ENCODE measurements at places on chromosomes 1 and 21.

GRCh38 chr1:245858722-245859492 lies 648.2 kb downstream of the SMYD3 start:
- DNase-seq: no peak

DNA sequence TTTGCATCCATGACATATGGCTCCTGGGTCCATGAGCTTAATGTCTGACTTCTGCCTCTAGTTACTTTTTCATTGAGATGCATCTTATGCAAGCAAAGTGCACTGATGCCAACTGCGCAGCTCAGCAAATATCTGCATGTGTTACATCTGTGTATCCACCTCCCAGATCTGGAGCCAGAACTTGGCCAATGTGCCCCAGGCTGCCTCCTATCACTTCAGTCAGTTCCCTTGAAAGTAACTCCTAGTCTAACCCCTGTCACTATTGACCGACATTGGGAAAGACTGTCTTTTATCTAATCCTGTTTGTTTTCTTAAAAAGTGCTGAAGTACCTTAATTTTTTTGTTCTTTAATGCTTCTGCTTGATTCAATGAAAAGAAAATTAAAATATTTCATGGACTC lies 19.3 kb upstream of the UBL4B start:
- DNase-seq: no peak

GRCh38 chr1:241611736-241612135 lies 28.4 kb downstream of the CHML start:
- no peak for DNase-seq

DNA sequence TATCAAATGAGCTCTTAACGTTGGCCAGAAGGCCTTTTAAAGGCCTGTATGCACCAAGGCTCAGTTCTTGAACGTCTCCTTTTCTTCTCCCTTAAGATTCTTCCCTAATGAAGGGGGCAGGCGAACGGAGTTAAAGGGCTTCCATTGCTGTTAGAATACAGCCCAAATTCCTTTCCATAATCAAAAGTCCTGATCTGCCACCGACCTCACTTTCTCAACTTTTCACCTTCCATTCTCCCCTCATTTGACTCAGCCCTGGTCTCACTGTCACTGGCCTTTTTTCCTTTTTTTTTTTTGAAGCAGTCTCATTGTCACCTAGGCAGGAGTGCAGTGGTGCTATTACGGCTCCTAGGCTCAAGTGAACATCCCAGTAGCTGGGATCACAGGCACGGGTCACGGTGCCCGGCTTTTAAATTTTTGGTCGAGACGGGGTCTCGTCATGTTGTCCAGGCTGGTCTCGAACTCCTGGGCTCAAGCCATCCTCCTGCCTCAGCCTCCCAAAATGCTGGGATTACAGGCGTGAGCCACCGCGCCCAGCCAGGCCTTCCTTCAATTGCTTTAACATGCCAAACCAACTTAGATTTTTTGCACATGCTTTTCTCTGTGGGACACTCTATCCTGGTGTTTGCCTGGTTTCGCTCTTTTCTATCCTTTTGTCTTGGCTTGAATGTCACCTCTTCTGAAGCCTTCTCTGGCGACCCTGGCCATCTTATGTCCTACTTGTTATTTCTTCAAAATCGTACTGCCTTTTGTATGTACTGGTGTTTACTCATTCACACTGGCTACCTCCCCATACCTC lies 612 bp upstream of the CMPK1 start:
- no peak for DNase-seq

- DNase-seq: no peak
Measured at GRCh38 chr21:41972511-41973205, 18.8 kb upstream of the C2CD2 start.

DNA sequence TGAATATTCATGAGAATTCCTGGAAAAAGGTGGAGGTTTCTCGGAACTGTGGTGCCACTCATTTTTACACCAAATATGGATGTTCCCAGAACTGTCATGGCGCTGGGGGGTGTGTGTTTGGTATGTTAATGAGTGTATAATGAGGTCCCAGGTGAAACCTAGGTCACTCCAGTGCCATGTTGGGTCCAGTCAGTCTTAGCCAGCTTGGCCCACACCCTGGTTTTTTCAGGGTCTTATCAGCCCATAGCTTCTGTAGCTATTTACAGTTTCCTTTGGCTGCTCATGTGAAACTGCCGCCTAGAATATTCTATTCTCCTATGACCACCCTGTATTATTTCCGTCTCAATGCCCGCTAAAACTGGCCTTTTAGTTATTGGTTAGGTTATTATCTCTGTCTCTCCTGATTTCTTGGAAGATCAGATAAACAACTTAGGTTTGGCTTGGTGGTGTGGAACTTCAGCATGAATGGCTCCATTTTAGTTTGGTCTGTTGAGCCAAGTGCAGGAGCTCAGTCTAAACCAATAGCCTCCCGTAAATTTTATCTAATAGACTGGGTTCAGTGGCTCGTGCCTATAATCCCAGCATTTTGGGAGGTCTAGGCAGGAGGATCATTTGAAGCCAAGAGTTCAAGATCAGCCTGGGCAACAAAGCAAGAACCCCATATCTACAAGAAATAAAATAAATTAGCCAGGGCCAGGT lies 42.1 kb upstream of the EDARADD start:
- DNase-seq: no peak

DNA sequence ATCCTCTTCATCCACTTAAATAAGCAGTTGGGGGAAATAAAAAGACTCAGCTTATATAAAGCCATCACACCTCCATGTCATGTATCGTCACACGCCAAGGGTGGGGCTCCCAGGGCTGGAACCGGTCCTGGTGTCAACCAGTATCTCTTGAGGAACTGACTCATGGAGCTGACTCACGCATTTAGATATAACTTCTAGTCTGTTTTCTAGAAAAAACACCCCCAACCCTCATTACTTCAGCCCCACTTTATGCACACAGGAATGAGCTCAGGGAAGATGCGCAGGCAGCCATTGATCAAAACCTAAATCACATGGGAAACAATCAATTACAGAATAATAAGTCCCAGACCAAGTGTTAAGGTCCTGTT lies 6.9 kb upstream of the IL22RA1 start:
- DNase-seq: no peak

DNA sequence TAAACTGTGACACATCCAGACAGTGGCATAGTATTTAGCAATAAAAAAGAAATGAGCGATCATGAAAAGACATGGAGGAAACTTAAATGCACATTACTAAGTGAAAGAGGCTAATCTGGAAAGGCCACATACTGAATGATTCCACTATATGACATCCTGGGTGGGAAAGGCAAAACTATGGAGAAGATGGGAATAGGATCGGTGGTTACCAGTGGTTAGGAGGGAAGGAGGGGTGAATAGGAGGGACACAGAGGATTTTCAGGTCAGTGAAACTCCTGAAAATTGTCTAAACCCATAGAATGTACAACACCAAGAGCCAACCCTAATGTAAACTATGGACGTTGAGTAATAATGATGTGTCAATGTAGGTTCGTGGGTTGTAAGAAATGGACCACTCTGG lies 13.8 kb downstream of the AGT start:
- no peak for DNase-seq

DNA sequence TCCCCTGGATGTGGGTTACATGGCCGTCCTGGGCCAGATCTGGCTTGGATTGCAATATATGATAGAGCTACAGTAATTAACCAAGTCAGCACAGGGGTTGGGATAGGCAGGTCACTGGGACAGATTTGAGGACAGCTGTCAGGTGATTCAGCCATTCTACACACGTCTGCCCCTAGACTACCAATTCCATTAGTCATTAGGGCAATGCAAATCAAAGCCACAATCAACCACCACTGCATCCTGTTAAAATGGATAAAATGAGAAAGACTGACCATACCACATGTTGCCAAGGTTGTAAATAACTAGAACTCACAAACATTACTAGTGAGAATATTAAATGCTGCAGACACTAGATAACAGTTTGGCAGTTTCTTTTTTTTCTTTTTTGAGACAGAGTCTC lies 16.0 kb downstream of the C21orf58 start:
- DNase-seq: no peak

DNA sequence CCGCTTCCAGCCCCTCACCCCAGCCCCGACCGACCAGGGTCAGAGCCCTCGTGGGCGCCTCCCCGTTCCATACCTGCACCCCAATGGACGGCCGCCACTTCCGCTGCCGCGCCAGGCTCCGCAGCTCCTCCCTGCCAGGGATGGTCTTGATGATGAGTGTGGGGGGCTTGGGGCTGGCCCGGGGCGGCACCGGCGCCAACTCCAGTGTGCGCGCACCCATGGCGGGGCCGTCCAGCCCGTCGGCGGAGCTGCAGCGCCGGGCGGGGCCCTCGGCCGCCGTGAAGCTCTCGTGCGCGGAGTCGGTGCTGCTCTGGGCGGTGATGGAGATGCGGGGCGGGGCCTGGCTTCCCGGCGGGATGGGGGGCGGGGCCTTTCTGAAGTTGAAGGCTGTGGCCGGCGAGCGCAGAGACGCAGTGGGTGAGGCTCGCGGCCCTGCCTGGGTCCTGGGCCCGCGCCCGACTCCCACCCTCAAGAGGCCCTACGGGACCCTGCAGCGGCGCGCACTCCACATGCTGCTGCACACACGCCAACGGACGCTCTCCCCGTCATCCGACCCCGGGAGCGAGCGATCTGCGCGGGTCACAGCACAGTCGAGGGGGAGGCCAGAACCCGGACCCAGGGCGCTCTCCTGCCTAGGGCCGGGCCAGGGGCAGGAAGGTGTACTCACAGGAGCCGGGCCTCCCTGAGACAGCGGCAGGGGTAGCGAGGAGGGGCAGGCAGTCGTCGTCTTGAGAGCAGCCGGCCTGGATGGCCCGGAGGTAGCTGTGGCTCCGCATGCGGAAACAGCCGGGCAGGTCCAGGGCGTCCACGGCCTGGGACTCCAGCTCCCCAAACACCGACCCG lies 26.1 kb upstream of the SMIM12 start:
- DNase-seq: no peak

DNA sequence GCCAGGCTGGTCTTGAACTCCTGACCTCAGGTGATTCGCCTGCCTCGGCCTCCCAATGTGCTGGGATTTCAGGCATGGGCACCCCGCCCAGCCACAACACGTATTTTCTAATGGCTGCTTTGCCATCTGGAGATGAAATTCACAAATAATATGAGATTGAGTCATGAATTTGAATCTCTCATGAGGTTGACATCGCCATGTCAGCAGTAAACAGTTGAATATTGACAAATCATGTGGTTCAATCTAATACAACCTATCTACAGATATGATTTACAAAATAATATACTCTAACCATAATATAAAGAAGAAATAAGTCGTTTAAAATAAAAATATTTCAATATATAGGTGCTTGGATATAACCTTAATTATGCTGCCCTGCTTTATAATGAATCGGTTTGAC lies 42.1 kb downstream of the MYOM3 start:
- no peak for DNase-seq

- no peak for DNase-seq
Measured at GRCh38 chr1:3116150-3116510, 47.1 kb downstream of the PRDM16 start.

DNA sequence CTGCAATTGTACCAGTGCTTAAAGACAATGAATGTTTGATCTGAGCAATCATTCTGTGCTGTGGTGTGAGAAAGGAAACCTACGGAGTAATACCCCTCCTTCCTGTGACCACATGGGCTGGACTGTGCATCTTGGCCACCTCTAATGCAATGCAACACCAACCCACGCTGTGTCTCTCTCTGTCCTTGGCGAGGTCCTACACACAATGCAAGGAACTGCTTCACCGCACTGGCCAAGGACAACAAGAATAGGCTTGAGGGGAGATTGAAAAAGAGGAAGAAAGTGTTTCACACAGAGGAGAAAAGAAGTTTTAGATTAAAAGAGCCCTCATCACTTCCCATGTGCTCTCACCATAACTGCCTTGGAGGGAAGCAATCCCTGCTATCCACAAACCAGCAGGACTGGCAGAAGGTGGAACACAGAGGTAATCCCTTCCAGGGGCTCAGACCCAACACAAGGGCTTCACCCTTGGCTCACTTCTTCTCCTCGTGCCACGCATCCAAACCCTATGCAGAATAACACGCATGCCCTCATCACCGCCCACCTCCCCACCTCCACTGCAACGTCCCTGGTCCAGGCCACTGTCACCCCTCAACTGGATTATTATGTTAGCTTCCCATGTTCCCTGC lies 112.5 kb upstream of the ERG start:
- DNase-seq: no peak

DNA sequence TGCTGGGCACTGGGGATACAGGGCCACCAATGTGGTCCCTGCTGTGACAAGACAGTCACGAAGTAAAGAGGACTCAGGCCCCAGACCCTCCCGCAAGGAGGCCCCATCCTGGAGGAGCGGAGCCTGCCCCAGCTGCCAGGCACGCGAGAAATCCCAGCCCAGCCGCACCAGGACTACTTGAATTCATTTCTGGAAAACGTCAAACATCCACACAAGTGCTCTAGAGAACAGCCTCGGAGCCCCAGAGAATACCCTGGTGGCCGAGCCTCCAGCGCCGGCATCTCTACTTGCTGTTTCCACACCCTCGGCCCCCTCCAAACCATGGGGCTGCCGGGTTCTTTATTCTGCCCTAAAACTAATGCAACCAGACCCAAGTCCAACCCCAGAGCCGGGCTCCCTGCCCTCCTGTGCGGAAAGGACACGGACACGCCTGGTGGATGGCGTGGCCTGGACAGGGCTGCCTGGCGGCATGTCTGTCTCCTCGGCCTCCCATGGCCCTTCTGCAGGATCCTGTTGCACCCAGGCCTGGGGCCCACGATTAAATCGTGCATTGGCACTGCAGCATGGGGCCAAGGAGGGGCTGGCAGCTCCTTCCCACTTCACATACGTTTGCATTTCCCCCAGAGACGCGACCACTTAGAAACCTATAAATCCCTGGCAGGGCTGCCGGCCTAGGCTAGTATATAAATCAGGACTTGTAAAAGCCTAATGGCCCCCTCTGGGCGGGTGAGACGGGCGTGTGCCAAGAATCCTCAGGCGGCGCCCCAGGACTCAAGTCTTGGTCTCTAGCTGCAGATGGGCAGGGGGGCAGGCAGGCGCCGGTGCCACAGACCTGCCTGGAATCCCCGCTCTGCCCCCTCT lies 41.2 kb downstream of the DMRTB1 start:
- DNase-seq: no peak

GRCh38 chr1:65813956-65814355 lies 21.3 kb downstream of the PDE4B start:
- DNase-seq: no peak

GRCh38 chr1:164693564-164694359 lies 134.8 kb downstream of the PBX1 start:
- DNase-seq: no peak

GRCh38 chr1:79603843-79604242 lies 597.3 kb upstream of the ADGRL4 start:
- DNase-seq: no peak

GRCh38 chr1:19442154-19443096 lies 42.9 kb downstream of the CAPZB start:
- no peak for DNase-seq

DNA sequence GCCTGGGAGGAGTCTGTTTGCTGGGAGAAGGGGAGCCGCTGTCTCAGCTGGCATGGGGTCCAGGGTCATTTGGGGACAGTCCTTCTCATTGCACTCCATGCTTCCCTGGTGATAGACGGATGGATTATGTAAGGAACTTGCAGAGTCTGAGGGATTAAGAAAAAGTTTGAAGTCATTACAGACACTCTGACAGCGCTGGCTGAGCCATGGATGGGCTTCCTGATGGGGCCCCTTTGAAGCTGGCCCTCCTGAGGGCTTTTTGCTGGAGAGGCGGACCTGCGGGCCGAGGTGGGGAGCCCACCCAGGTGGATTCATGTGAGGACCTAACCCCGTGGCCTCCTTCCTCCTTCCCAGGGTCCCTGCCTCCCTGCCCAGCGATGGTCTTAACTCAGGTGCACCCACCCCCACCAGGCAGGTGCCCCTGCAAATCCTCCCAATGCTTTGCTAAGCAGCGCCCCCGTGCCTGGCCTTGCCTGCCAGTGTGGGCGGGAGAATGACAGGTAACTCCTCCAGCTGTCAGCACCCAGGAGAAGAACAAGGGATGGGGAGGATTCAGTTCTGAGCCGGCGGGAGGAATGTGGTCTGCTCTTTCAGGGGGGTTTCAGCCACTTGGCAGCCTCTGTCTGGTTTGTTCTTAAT lies 24.2 kb upstream of the C1orf174 start:
- no peak for DNase-seq
